RPMI7951 (cell line): ENCODE measurements at places on chromosomes 3 and 15.

DNA sequence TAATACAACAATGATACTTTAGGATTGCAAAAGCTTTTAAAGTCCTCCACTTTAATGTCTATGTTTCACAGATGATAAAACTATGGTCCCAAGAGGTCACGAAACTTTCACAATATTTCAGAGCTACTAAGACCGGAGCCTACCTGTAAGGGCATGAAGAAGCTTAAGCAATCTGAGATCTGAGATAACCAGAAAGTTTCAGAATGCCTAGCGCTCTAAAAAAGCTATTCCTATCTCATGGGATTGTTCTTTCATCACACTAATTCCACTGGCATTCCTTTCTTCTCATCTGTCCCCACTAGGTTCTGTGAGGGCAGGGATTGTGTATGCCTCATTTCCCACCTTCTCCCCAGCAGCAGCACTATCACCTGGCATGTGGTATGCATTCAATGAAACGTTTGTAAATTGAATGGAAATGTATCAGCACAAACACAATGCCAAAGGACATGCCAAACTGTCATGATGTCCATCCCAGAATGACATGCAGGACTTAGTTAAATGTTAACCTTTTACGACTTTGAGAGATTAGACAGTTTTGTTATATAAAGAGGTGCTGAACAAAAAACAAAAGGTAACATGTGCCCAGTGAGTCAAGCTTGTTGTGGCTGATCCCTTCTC is 104.7 kb upstream of the NR2F2 start:
- no peak for DNase-seq

- no peak for DNase-seq
Observed at GRCh38 chr15:72770673-72771328, 12.8 kb downstream of the ADPGK start.

DNA sequence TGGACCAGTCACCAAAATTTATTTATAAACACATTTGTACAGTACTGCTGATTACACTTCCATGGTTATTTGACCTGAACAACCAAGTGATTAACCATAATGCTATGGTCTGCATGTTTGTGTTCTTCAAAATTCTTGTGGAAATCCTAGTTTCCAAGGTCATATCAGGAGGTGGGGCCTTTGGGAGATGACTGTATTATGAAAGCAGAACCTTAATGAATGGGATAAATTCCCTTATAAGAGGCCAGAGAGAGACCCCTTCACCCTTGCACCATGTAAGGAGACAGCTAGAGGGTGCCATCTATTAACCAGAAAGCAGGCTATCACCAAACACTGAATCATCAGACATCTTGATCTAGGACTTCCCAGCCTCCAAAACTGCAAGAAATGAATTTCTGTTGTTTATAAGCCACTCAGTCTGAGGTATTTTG is 1.9 kb downstream of the SCAPER start:
- DNase-seq, result peak; percentile 44

- no peak for DNase-seq
Observed at GRCh38 chr3:132342610-132343009, 25.4 kb downstream of the ACP3 start.

GRCh38 chr3:126924458-126924857 is 58.5 kb upstream of the PLXNA1 start:
- no peak for DNase-seq

GRCh38 chr3:122416966-122417365 is 1.1 kb upstream of the WDR5B start:
- DNase-seq, result peak; percentile 37

- peak; percentile 18 for DNase-seq
Observed at GRCh38 chr3:61979638-61980037, 393.7 kb downstream of the FEZF2 start.

GRCh38 chr3:129352045-129352444 is 73.4 kb downstream of the HMCES start:
- DNase-seq, result no peak

DNA sequence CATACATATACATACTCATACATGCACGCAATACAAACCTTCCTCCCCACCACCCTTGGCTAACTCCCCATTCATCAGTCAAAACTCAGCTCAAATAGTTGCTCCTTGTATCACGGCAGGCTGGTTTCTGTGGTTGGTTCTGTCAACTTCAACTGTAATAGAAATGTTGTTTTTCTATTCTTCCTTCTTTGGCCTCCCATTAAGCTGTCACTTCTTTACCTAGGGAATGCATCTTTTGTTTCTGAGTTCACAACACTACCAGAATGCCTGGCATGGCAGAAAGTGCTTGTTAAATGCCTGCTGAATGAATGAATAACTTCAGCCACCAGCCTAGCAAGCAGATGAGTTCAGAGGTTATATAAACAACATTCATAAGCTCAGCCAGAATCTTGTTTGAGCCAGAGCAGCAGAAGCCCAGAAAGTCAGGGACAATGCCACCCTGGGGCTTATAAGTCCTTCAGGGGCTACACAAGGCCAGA is 63.1 kb downstream of the B3GALNT1 start:
- no peak for DNase-seq

DNA sequence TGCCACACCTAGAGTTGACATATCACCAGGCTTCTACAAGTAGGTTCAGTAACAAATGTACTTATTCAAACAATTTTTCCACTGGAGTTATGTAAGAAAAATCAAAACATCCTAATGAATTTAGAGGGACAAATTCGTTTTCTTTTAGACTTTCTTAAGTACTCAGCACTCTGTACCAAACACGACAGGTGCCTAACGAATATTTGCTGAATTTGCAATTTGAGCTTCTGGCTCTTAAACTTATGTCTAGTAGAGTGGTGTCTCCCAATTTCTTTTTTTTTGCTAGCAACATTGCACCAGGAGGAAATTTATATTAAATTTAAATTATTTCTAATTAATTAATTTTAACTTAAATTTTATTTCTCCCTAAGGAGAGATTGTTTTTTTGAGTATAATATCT is 397.0 kb downstream of the CNTN3 start:
- no peak for DNase-seq

- DNase-seq, result no peak
Observed at GRCh38 chr15:62446984-62447383, 281.9 kb upstream of the C2CD4B start.

DNA sequence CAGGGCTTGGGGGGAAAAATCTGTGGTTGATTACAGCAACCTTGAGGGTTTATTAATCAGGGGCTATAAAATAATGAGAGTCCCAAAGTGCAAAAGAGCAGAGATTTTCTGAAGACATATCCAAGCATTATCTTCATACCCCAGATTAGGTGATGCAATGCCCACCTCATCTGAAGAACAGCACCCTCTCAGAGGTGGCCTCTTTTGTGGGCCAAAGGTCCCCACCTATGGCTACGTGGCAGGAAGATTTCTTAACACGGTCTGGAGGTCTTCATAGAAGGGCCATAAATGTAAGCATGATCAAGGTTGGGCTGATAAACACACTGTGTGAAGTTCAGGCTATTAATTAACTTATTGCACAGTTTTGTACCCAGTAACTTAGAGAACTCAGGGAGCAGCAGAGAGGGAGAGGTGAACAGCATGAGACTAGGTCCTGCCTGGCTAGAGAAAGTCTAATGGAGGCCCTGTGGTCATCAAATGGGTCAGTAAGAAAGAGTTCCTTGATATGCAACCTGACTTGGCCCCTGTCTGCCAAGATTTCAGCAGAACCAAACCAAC is 29.6 kb upstream of the RBP2 start:
- DNase-seq, result no peak

DNA sequence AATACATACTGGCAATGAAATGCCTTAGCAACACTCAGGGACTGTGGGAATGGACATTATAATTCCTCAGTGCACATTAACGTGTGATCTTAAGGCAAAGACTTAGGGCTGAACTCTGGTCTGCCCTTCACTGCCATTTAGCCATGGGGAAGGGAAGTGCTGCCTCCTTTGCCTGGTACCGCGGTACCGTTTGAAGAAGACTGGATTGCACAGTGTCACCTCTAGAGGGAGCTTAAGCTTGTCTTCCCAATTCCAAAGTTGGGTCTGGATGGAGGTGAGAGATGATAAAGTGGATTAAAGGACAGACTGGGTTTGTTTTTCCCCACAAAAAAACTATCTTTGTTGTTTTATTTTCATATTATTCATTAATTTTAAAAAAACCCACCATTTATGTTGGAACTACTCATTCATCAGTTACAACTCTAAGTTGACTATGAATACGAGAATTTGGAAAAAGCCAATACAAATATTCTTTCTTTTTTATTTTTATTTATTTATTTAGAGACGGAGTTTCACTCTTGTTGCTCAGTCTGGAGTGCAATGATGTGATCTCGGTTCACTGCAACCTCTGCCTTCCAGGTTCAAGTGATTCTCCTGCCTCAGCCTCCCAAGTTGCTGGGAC is 60.0 kb upstream of the SYN2 start:
- DNase-seq, result peak; percentile 42

DNA sequence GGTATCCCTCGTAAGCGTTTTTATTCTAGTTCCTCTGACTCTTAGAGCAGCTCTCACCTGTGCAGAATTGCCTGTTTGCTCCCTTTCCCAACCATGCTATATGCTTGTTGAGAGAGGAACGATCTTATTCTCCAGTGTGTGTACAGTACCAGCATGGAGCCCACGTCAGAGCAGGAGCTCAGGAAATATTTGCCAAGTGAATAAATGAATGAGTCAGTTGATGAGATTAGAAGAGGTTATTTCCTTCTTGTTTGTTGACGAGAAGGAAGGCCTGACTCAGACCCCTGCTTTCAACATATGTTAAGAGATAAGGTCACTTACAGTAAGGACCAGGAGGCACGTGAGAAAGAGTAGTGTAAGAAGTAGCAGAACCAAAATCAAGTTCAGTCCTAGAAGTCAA is 106.3 kb upstream of the ABHD17C start:
- DNase-seq, result peak; percentile 91

DNA sequence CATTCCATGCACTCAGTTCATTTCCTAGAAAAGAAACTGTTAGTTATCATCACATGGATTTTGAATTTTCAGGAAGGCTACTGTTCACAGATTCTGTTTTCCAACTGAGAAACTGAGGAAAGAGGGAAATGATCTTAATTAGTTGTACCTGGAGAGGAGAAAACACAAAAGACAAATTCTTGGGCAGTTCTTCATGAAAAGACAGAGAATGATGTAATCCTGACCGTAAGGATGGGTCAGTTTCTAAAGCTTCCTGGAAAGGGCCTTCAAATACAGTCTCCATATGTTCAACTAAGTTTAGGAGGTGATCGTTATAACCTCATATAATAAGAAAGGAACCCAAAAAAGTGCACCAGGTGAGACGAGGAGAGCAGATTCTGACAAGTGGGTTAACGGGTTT is 44.6 kb downstream of the CA12 start:
- DNase-seq, result no peak

DNA sequence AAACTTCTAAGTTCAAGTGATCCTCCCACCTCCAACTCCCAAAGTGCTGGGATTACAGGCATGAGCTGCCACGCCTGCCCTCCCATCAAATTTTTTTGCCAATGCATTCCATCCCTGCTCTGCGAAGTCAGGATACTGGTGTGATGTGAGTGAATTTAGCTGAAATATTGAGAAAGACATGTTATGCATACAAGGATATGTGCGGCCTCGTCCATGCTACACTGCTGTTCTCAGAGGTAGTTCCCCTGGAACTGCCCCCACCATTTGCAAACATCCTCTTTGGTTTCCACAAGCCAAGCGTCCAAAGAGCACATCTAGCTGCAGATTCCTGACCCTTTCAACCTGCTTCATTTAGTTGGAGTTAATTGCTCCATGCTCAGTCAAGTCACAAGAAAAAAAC is 36.5 kb upstream of the BCL2A1 start:
- no peak for DNase-seq

- DNase-seq, result no peak
Observed at GRCh38 chr3:32586356-32586755, 15.7 kb upstream of the DYNC1LI1 start.

DNA sequence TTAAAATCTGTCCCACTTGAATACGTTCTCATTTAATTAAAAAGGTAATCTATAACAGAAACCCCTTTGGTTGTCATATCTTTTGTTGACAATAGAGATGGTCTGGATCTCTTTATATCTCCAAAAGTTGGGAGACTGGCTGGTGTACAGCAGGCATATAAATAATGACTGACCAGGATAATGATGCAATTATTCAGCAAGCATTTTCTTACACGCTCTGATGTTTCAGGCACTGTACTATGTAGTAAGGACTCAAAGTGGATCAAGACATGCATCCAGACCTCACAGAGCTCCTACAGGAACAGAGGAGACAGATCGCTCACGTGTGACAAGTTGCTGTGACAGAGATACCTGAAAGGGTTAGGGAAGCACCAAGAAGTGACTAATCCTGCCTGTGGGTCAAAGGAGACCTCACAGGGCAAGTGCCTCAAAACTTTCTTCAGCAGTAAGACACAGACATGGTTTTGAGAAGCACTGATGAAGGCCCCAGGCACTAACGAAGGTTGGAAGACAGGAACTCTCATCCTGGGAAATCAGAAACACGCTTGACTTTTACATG is 25.7 kb downstream of the VPS39 start:
- DNase-seq, result no peak

GRCh38 chr3:125005676-125006075 is 50.1 kb downstream of the HEG1 start:
- no peak for DNase-seq

- DNase-seq, result no peak
Observed at GRCh38 chr3:140487566-140487965, 190.3 kb upstream of the TRIM42 start.

DNA sequence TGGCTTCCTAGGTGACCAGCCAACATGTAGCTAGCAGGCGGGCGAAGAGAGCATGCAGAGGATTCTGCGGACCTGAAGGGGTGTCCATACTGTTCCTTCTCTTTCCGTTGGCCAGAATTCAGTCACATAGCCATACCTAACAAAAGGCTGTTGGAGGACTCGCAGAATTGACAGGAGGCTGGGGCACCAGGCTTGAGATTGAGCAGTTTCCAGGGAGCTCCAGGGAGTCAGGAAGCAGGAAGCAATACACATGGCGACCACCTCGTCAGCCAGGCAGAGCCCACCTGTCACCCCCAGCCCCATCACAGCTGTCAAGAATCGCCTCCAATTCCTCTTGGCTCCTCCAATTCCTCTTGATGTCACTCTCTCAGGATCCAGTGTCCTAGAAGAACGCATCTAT is 13.2 kb upstream of the DNAJA4 start:
- DNase-seq, result no peak

DNA sequence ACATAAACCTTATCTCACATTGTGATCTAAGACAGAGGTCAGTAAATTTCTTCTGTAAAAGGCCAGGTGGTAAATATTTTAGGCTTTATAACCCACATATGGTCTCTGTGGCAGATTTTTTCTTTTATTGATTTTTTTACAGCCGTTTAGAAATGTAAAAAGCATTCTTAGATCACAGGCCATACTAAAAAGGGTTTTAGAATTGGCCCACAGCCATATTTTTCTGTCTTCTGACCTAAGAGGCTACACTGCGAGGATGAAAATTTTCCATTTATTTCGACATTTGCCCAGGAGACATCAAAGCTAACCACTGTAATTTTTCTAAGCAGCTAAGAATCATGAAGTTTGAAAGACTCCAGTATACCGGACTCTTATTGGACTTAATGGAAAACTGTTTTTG is 377.2 kb upstream of the SGO1 start:
- DNase-seq, result peak; percentile 39

- peak; percentile 29 for DNase-seq
Observed at GRCh38 chr3:25854635-25855034, 64.7 kb downstream of the OXSM start.

GRCh38 chr3:28746990-28747389 is 398.4 kb upstream of the AZI2 start:
- no peak for DNase-seq

GRCh38 chr15:94230883-94231722 is at the start of gene MCTP2:
MCTP2 (plus strand) TSS chr15:94231561; CDS start chr15:94298266, 66,705 bp downstream.
- peak; percentile 91 for DNase-seq

- no peak for DNase-seq
Observed at GRCh38 chr3:40287248-40287647, 22.3 kb upstream of the EIF1B start.
